ENCODE measurements at places on chromosomes 4 and X.

GRCh38 chr4:125951261-125951887 lies 636.6 kb downstream of the FAT4 start:
- DNase-seq, result no peak

- DNase-seq, result peak; percentile 36
Observed at GRCh38 chr4:3291969-3292570, 751 bp upstream of the RGS12 start.

DNA sequence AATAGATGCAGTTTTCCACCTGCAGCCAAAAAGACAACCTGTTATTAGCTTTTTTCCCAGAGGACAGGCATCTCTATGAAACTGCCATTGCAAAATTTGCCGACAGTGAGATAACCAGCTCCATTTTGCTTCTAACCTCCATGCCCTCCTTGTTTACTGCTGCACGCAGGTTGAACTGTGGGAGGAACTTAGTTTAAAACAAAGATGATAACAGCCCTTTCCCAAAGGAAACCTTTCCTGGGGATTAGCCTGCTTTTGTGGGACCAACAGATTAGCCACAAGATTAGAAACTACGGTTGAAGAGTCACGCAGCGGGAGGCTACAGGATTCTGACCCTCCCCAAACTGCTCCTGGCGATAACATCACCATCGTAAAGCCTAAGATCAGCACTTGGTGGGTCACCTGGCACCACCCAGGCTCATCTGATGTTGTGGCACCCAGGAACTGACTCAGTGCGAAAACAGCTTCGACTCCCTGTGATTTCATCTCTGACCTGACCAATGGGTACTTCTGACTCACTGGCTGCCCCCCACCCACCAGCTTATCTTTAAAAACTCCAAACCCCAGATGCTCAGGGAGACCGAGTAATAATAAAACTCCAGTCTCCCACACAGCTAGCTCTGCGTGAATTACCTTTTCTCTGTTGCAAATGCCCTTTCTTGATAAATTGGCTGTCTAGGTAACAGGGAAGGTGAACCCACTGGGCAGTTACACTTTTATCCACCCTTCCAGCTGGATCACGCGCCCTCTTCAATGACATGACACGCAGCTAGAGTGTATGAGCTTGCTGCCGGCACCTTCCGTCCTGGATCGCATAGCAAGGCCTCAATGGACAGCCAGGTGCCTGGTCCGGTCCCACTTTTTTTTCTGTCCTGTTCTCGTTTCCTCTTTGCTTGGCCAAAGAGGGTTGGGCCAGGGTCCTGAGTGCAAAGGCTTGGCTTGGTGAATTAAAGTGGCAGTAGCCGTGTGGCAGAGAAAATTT lies 27.2 kb downstream of the NOP14 start:
- no peak for DNase-seq

DNA sequence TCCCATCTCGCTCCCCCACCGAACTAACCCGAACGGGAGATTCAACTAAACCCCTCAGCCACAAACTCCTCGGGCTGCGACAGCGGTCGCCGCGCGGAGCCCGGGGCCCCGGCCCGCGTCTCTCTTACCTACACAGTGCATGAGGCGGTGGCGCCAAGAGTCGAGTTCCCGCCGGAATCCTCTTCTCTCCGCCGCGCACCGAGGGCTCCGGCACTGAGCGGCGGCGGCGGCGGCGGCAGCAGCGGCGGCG lies 160 bp downstream of the LCORL start:
- DNase-seq, result no peak

DNA sequence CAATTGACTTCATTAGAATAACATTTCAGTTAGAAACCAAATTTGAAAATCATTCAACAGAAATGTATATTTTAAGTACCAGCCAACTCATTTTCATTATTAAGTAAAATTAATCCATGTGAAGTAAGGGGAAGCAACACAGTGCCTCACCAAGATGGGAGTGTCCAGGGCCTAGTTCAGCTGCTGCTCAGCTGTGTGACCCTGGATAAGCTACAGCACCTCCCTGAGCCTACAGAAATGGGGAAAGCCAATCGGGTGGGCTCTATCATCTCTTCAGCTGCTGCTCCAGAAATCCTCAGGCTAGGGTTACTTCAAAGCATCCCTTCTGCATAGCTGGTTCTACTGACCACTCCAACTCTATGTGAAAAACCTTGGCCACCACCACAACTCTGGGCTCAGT lies 18.7 kb downstream of the DCHS2 start:
- no peak for DNase-seq
